ENCODE measurements at places on chromosomes 2 and 18. TPM values are rescaled to one million over a fixed set of nuclear protein-coding genes. Genes with fewer than 3 reads are reported as not detected.

GRCh38 chr2:40341198-40341597, 110.7 kb downstream of the SLC8A1 start:
- peak; percentile 68 for DNase-seq

DNA sequence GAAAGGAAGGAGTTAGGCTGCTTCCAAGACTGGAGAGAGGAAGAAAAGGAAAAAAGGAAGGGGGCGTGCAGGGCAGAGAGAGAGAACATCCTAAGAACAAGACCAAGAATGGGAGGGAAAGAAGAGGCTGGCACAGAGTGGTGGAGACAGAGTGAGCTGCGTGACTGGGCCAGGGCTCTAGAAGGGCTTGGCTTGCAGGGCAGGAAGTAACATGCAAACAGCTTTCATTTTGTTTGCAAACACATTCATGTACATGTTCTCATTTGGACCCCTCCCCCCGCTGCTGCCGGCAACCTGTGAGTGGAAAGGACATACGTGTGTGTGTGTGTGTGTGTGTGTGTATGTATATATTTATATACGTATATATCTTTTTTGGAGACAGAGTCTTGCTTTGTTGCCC, 46.8 kb upstream of the DNMT3A start:
- no peak for DNase-seq

DNA sequence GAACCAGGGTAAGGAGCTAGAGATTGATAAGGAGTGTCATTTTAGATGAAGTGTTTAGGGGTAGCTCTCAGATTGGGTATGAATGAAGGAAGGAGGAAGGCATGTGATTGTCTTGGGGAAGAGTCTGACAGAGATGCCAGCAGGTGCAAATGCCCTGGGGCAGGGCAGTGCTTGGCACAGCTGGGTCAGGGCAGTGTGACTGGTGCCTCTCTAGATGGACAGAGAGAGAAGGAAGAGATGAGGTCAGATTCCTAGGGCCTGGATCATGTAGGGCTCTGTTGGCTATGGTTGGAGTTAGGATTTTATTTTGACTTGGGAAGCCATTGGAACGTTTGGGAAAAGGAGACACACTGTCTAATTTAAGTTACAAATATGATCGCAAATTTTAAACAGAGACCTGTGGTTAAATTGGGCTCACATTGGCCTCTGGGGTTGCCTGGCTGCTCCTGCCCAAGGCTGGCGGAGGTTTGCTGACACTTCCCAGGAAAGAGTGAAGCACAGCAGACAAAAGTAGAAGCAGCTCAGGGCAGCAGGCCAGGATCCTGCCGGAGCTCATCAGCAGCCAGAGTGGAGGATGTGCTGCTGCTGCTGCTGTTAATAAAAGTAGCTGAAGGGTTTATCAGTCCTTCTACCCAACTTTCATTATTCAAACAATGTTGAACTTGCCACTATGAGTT, 32.7 kb upstream of the FHL2 start:
- peak; percentile 80 for DNase-seq

DNA sequence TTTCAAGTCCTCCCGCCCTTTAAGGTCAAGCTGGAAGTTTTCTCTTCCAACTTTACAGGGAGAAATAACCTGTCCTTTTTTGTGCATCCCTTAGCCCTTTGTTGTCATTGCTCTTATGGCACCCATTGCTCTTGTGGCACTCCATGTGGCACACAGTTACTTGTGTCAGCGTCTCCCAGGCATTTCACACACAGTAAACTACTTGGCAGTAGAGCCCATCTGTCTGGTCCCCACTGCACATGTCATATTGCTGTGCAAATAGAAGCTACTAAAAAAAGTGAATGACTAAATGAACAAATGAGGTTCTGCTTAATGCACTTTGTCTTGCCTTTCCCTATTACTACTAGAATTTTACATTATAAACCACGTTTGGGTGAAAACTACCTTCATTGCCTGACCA, 149.3 kb downstream of the EML6 start:
- DNase-seq, result peak; percentile 32

GRCh38 chr2:32008805-32009515, 1.8 kb downstream of the MEMO1 start:
- peak; percentile 26 for DNase-seq

GRCh38 chr2:32627441-32627813, 423 bp upstream of the TTC27 start:
- peak; percentile 32 for DNase-seq

DNA sequence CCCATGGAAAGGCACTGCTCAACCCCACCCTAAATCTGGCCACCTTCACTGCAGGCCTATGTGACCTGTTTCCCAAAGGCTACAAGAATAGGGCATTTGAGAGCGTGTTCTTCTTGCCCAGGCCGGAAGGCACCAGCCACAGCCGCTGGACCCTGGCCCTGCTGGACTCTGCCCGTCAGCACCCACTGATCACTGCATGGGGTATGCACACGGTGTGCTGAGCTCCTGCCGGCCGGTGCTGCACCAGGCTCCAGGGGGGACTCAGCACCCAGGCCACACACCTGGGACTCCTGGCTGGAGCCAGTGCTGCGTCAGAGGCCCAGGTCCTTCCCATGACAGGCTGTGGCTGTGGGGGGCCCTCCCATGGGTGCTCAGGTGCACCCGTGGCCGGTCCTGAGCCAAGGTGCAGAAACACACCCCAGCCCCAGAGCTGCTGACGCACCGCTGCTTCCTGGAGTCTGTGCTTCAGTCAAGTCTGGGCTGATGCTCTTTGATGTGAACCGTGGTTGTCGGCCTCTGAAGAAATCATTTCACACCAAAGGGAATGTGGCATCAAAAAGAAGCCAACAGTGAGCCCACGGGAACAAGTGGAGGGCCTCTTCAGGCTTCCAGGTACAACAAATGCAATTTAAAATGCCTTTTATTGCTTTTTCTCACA, 6.5 kb downstream of the KCNG2 start:
- no peak for DNase-seq

GRCh38 chr2:45610281-45611019, 617 bp downstream of the SRBD1 start:
- peak; percentile 85 for DNase-seq

- no peak for DNase-seq
Measured at GRCh38 chr2:42973726-42974125, 181.3 kb upstream of the HAAO start.

- no peak for DNase-seq
Measured at GRCh38 chr2:191434072-191434471, 188.9 kb downstream of the MYO1B start.

- no peak for DNase-seq
Measured at GRCh38 chr2:62423883-62424458, 82.0 kb downstream of the TMEM17 start.

DNA sequence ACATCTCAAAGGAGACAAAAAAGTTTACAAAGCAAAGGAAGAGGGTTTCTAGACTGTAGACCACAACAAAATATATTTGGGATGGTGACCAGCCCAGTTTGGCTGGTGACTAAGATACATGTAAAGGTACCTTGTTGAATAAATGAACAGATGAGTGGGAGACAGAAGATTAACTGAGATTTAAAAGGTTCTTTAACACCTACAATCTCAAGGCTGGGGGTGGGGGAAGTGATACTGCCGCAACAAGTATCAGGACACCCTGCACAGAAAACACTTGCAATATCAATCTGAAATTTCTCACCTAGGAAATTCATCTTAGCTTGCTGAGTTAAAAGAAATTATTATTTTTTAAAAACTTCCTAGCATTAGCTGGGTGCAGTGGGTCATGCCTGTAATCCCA, 8.3 kb downstream of the RNF149 start:
- no peak for DNase-seq

DNA sequence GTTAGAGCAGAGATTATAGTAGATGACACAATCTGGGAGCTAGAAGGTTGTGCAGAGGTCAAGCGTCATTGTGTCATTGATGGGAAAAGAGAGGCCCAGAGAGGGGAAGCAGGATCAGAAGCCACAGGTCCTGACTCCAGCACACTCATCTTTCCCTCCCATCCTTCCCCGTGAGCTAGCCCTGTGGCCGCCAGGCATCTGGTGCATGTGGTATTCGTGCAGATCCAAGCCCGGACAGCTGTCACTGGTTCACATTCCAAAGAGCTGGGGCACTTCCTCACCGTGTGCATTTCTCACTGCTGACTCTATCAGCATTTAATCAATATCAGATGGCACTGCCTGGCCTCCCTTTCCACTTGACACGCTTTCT, 94.1 kb upstream of the THOC1 start:
- DNase-seq, result peak; percentile 99

- DNase-seq, result no peak
Measured at GRCh38 chr2:72326759-72327158, 179.1 kb upstream of the CYP26B1 start.

DNA sequence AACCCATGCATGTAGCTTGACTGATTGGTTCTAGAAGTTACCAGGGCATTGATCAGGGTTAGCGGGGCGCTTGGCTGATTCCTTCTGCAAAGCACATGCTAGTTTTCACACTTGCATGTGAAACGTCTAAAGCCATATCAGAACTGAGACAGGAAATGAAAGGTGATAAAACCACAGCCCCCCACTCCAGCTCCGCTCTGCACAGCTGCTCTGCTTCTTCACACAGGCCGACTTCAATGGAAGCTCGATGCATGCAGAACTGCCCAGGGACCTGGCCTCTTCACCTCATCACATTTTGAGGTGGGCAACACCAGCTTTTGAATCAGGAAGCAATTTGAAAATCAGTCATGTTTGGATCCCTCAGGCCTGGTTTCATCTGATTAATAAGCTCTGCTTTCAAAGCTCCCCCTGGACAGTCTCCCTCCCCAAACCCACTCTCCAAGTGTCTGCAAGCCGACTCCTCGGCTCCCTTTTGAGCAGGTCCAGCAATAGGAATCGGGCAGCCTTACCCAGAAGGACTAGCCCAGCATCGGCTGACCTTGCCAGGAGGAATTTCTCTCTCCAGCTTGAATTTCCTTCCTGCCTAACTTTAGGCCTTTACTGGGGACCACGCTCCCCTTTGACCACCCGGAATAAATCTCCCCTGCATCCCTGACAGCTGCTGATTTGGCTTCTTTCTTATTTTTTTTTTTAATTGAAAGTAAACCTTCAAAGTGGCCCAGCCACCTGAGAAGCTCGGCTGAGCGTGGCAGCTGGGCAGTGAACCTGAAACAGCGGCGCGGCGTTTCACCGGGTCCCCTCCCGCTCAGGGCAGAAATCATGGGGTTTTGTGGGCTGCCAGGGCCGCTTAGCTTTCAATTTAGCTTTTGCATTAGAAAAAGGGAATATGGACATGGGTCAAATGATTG, 31.7 kb downstream of the HRH4 start:
- no peak for DNase-seq

- DNase-seq, result no peak
Measured at GRCh38 chr18:22260208-22260820, 90.9 kb downstream of the GATA6 start.

GRCh38 chr2:219488149-219488843, 10.4 kb upstream of the GMPPA start:
- no peak for DNase-seq

- DNase-seq, result no peak
Measured at GRCh38 chr2:124193706-124194105, 168.6 kb downstream of the CNTNAP5 start.

- no peak for DNase-seq
Measured at GRCh38 chr2:207231967-207232366, 66.2 kb upstream of the KLF7 start.

GRCh38 chr2:69601179-69601612, 42.3 kb downstream of the AAK1 start:
- peak; percentile 55 for DNase-seq

DNA sequence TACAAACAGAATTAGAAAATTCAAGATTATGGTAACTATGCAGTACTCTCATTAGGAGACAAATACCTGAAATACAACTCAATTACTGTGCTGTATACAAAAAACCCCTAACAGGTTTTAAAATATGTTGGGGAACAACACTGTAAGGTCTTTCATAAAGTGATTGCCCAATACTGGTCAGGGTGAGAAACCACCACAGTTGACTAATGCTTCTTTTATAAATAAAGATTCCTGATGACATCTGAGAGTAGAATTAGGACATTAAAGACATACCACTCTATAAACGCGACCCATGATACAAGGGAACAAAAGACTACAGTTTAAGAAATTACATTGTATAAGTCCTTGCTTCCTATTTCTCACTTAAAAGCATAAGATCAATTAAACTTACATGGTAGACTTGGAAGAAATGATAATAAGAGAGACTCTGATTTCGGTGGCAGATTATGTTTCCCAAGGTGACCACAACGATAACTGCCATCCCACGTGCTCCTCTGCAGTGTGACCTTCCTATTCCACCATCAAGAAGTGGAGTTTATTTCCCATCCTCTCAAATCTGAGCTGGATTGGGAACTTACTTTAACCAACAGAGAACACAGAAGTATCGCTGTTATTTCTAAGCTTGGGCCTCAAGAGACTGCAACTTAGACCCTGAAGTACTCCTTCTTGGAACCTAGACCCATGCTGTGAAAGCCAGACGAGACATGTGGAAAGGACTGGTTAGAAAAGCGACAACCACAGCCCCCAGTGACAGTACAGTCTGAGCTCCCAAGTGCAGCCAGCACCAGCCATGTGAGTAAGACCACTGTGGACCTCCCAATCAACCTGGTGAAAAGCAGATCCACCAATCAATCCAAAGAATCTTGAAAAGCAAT, 52.3 kb downstream of the ZNF521 start:
- peak; percentile 73 for DNase-seq

GRCh38 chr2:85698880-85699254, 4.7 kb downstream of the GNLY start:
- DNase-seq, result no peak

DNA sequence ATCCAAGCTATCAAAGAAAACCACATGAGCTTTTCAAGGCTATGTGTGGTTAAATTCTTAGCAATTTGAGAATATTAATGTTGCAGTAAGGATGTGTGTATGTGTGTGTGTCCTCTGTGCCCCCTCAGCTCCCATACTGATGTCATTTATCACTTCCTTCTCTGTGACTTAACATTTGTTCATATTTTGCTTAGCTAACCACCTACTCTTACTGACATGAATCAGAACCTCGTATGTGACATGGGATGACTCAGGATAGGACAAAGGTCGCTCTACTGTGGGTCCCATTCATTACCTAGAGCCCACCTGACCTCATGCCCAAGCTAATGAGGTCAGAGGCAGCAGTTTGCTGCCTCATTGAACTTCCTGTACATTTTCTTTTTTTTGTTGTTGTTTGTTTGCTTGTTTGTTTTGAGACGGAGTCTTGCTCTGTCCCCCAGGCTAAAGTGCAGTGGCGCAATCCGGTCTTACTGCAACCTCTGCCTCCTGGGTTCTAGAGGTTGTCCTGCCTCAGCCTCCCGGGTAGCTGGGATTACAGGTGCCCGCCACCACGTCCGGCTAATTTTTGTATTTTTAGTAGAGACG, 36.3 kb downstream of the MOGAT1 start:
- DNase-seq, result peak; percentile 48

- no peak for DNase-seq
Measured at GRCh38 chr2:208294482-208295024, 28.5 kb downstream of the PIKFYVE start.

Gene NTSR2
- total RNA-seq, result not detected

Gene CFAP221
- not detected for total RNA-seq

Gene ABCA12
- 0.05 TPM for total RNA-seq

Gene DLX1
- 0.78 TPM for total RNA-seq

Gene COLEC11
- not detected for total RNA-seq

Gene GRP
- total RNA-seq, result not detected

All from myocyte (in vitro differentiated cells).